Femur (tissue), 1 donor: ENCODE measurements at places on chromosomes 12 and 14.

DNA sequence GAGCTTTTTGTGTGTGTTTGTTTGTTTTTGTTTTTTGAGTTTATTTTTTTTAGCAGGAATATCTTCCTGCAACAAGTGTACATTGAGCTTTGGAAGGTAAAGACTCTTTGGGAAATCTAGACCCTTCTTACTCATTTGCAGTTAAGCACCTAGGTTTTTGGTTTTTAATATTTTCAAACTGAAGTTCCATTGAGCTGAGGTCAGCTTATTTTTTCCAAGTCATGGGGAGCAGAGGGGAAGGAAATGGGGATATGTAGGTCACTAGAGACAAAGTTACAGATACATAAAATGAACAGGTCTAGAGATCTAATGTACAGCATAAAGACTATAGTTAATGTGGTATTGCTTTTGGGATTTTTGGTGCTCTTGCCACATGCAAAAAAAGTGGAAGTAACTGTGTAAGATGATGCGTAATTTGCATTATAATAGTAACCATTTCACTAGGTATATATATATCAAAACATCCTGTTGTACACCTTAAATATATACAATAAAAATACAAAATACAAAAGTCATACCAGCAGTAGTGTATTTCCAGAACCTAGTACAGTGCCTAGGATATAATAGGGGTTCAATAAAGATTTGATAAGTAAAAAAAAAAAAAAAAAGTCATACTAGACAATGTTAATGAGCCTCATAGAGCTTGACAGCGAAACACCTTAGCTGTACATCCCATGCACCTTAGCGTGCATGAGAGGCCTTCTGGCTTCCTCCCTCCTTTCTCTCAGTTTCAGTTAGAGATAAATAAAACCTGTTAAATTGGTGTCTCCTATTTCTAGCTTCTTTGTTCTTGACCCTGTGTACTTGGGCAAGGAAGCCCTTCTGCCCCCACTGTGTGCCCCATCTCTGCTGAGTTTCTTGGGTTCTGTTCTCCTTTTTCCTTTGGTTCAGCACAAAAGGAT is 22.7 kb downstream of the CGRRF1 start:
- no peak for DNase-seq

DNA sequence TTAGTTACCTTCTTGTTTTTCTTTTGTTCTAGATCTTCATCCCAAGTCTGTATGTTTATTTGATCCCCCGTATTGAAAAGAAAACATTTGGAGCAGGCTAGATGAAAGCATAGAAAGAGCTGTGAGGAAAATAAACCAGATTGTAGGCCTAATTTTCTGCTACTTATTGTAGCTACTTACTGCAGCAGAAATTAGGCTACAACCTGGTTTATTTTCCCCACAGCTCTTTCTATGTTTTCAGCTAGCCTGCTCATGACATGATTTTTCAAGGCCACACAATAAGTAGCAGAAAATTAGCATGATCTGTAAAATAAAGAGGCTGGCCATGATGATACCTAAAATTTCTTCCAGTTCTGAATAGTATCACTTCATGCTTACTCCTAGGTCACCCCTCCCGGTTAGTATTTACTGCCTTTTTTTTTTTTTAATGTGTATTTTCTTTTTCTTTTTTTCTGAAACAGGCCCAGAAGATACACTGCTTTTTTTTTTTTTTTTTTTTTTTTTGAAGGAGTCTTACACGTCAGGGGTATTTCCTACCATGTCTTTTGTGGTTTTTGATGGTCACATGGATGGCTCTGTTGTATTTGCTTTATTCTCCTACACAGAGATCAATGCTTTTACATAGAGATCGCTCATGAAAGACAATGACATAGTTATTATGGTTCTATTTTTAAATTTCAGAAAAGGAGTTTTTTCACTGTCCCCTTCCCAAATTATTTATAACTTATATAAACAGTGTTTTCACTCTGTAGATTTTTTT is 32.3 kb downstream of the BHLHE41 start:
- DNase-seq: no peak

DNA sequence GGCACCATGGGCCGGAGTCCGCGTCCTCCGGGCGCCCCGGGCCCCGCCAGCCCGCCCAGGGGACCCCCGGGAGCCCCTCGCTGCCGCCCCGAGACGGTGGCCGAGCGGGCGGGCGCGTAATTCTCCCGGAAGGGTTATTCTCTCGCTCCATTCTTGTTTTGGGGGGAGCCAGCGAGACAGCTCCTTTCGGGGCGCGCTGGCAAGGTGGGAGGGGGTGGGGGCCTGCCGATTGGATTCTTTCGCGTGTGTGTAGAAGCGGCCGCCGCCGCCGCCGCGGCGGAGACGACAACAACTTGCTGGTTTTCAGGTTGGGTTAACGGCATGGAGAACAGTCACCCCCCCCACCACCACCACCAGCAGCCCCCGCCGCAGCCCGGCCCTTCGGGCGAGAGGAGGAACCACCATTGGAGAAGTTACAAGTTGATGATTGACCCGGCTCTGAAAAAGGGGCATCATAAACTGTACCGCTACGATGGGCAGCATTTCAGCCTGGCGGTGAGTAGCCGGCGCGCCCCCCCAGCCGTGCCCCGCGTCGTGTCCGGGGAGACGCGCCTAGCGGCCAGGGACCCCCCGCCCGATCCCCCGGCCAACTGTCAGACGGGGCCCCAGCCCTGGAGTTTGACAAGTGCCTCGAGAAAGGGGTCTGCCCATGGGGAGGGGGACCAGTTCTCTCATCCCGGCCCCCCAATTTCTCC is 755 bp downstream of the SETD1B start:
- DNase-seq: peak; percentile 58

GRCh38 chr12:108523365-108523764 is 8.3 kb downstream of the FICD start:
- no peak for DNase-seq

GRCh38 chr12:108668063-108668462 is 34.4 kb upstream of the SELPLG start:
- DNase-seq: no peak

GRCh38 chr14:92493492-92493891 is 20.1 kb upstream of the RIN3 start:
- DNase-seq: no peak

DNA sequence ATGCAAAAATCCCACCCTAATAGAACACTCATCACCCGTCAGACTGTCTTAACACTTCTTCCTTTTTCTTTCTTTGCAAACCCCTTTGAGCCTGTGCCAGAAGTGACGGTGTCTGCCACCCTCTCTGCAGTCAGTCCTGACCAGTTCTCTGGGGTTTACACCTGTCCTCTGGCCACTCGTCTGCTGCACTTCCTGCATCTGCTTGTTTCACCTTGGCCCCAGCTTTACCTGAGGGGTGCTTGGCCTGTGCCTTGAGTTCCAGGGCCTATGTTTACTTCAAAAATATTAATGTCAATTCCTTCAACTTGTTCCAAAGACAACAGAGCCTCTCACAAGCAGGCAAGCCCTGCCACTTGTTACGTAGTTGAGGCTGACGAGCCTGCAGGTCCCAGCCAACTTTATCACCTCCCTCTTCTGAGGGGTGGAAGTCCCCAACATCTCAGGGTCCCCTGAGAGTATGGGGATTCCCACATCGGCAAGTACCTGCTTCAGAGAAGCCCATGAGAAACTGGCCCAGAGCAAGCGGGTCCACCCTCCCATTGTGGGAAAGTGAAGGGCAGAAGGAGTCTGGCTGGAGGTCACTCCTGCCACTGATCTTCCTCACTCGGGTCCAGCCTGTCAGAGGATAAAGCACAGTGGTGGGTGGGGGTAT is 205.4 kb downstream of the DAD1 start:
- no peak for DNase-seq

DNA sequence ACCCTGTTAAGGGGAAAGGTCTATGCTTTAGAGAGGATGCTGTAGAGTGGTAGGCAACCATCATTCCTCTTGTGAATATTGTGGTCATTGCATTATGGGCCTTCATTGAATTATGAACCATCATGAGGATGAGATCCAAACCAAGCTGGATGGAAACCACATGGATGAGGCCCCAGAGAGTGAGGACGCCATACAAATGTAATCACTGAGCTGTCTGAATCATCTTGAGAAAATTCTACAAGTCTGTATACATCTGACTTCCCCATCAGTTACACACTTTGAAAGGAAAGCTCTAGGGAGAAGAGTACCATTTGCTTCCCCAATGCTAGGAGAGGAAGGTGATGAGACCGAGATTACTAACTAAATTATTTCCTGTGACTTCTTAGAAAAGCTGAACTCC is 172.9 kb downstream of the CACNA1C start:
- DNase-seq: no peak

GRCh38 chr14:93105362-93105761 is 10.4 kb downstream of the ITPK1 start:
- no peak for DNase-seq

GRCh38 chr14:20624495-20625070 is 16.9 kb downstream of the OR6S1 start:
- peak; percentile 58 for DNase-seq

DNA sequence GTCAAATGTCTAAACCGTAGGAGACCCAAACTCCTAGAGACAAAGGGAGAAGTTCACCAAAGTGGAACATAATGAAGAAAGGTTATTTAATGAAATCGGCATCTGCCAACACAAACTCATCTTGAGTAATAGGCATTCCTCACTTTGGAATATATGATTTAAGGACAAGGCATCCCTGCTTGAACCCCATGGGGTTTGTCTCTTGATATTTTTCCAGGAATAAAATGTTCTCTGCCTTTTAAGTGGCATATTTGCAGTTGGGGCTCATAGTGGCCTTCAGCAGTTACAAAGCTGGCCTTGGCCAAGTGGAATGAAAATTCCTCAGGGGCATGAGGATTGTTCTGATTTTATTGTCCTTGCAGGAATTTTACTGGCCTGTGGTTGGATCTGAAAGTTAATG is 7.1 kb downstream of the POP5 start:
- no peak for DNase-seq

- no peak for DNase-seq
These were observed 188.0 kb upstream of the MDGA2 start for GRCh38 chr14:47863441-47863840.

GRCh38 chr12:100360450-100360849 is 3.6 kb downstream of the SLC17A8 start:
- no peak for DNase-seq

DNA sequence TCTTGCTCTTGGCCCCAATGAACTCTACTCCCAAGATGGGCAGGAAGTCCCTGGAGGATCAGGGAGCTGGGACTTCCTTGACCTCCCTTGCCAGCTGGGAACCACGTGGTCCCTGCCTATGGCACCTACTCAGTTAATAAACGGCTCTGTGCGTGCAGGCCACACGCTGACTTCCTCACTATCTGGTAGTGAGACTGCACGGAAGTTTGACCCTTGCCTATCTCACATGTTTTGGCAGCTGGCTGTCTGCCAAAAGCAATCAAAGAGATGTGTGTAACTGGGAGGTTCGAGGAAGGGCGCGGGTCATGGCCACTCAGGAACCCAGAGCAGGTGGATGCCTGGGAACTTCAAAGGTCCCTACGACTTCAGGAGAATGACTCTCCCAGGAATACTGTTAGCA is 57.9 kb downstream of the RFLNA start:
- DNase-seq: no peak

- peak; percentile 37 for DNase-seq
These were observed 46.2 kb downstream of the BCAT1 start for GRCh38 chr12:24902511-24903328.

DNA sequence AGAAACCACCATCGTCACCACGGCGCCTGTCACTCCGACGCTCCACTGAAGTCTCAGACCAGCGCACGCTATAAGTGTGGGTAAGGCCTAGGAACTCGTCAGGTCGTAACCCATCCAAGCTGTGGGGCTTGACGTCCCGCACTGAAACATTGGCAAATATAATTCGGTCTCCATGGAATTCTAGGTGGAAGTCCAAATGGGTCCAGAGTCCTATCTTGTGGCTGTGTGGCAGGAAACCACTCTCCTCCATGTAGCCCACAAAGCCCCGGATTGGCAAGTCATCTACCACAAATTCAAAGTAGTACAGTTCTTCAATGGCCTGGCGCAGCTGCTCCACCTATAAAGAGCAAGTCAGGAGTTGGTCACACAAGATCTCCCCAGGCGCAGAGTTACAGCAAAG is 2.3 kb downstream of the TM9SF1 start:
- DNase-seq: no peak

DNA sequence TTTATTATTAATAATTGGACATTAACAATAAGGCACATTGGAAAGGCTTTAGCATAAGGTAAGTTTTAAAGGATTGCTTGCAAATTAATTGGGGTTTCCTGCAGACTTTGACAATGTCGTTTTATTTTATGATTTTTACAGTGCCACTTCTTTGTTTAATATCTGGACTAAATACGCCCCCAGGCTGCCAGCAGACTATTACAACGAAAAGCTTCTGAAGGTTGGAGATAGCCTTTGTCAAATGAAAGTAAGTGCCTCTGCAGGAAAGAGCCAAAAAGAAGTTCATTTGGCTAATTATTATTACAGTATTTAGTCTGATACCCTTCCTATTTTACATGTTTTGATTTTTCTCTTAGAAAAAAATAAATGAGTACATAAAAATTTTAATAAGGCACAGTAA is 11.3 kb downstream of the CFAP54 start:
- DNase-seq: no peak
